ENCODE measurements at places on chromosomes 1 and 21.

- peak; percentile 76 for DNase-seq
These were observed at the start of gene DEGS1 for GRCh38 chr1:224182866-224183590. TSS of gene DEGS1 (plus strand) at chr1:224183240. CDS start at chr1:224183337, 97 bp downstream.

GRCh38 chr1:206828765-206829164 lies 36.7 kb upstream of the IL20 start:
- DNase-seq: no peak

DNA sequence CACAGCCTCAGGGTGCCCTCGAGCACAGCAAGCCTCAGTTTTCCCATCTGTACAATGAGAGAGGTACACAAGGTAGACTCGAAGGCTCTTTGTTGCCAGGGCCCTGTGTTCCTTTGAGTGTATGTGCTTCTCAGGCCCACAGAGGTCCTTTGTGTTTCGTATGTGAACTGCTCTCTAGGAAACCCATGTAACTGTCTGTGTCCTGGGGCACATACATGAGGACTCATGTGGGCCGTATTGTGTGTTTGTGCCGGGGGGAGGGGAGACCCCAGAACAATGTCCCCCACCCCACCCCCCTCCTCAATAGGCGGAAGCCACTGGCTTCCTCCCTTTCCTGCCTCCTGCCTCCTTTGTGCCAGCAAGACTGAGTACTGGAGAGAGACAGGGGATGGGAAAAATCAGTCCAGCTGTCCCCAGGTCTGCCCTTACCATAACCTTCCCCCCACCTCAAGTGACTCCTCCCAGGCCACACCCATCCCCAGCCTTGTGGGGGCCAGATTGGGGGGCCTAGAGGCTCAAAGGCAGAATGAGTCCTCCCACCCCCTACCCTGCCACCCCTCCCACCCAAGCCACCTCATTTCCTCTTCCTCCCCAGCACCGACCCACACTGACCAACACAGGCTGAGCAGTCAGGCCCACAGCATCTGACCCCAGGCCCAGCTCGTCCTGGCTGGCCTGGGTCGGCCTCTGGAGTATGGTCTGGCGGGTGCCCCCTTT lies at the start of gene TIE1:
TSS of gene TIE1 (plus strand) at position 605 of the 717 bp plus-strand sequence. CDS start at position 695, 90 bp downstream.
- DNase-seq: no peak

DNA sequence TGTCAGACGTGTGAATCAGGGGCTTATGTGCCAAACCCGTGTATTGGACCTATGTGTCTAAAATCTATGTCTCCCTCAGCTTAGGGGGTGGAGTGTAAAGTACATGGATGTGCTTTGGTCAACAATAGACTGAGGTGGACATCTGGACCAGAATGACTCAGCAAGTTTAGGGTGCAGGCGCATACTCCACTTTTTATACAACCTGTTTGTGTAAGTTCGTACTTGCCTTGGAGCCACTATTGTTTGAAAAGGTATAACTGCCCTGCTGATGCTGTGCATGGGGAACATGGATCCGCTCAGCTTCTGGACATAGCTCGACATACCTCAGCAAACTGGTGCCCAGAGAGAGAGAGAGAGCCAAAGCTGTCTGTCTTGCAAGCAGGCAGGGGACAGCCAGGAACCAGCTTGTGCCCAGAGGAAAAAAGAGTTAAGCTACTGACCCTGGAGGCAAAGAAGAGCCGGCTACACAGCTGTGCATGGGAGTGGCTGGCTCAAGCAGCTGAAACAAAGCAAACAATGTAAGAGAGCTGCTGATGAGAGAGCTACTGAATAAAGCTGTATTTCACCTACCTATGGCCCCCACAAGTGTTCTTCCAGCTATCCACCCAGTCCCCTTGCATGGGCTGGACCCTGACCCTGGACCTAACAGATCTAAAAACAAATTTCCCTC lies 41.2 kb downstream of the GJA5 start:
- DNase-seq: no peak

DNA sequence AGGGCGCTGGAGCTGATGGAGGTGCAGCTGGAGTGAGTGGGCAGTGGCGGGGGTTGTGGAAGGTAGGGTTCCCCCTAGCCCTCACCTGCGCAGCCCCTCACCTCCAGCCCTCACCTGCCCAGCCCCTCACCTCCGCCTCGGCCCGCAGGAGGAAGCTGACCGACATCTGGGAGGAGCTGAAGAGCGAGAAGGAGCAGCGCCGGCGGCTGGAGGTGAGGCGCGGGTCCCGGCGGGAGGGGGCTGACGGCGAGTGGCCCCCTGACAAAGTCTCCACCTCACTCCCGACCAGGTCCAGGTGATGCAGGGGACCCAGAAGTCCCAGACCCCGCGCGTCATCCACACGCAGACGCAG lies 2.7 kb downstream of the EVA1B start:
- DNase-seq: no peak

DNA sequence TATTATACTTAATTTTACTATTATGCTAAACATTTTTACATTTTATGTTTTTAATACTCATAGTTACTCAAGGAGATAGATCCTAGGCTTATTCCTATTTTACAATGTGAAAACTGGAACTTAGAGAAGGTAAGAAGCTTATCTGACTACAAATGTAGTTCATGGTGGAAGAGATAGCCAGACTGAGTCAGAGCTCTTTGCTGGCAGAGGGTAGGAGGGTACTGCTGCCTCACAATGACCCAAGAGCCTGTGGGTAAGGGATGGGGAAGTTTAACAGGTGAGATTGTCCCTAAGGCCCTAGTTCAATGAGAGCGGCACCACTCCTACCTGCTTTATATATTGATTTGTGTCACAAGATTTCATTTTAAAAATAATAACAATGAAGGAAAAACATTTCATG lies 34.1 kb upstream of the NEK7 start:
- DNase-seq: no peak

DNA sequence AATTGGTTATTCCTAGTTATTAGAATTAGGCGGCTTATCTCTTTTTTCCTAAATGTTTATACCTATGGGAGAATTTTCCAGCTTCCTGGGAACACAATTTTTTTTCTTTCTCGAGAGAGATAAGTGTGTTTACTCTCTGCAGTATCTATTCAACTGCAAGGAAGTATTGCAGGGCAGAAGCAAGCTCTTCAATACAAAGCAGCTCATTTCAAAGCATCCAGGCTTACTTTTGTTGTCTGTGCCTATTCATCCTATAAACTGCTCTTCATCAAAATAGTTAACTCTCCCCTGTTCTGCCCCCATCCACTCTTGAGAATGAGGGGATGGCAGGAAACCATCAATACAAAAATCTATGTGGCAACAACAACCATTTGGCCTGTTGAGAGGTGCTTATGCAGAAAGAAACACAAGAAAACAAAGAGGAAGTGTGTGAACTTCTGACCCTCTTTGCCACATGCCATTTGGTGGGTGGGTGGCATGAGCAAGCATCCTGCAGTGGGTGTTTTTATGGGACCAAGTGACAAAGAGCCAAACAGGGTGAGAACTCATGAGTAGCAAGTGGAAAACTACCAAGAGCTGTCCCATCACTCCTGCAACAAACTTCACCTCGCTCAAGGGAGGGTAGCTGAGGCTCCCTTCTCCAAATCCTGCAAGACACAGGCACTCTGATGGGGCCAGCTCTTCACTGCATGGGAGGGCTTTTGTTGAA lies 50.6 kb upstream of the MRPS6 start:
- no peak for DNase-seq

GRCh38 chr21:31895077-31895835 lies 22.4 kb downstream of the HUNK start:
- DNase-seq: no peak

- no peak for DNase-seq
These were observed 55.4 kb upstream of the LPGAT1 start for GRCh38 chr1:211885747-211886522.

DNA sequence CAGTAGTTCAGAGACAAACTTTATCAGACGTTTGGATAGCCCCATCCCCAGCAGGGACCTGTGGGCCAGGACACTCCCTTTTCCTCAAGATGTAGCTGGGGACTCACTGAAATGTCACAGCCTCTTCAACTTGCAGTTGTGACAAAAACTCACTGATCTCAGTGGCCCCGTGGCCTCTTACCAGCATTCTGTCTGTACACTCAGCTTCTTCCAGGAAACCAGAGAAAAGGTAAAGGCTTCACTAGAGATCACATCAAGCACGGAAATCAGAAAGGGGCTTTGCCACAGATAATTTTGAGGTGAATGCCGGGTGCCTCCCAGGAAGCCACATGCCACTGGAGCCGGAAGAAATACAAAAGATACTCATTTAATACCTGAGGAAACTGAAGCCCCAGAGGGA lies 122.2 kb downstream of the CCDC185 start:
- DNase-seq: no peak

DNA sequence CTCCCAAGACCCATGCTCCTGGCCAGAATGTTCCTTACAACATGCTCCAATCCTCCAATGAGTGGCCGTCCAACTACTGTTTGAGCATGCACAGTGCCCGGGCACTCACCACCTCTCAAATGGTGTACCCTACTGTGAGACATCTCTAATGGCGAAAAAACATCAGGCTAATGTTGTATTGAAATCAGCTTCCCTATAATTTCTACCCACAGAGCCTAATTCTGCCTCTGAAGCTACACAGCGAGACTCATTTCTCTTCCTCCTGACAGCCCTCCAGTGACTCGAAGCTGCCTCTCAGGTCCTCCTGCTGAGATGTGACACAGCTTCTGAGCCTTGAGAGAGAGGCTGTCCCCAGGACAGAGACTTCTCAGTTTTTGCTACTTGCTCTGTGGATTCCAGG lies 130.7 kb downstream of the FAM78B start:
- DNase-seq: no peak

- DNase-seq: no peak
These were observed 62.1 kb downstream of the CLIC6 start for GRCh38 chr21:34730756-34731445.
